ENCODE measurements at places on chromosomes 6 and 20.

GRCh38 chr6:149855040-149855654 is 9.0 kb downstream of the LRP11 start:
- DNase-seq: no peak

DNA sequence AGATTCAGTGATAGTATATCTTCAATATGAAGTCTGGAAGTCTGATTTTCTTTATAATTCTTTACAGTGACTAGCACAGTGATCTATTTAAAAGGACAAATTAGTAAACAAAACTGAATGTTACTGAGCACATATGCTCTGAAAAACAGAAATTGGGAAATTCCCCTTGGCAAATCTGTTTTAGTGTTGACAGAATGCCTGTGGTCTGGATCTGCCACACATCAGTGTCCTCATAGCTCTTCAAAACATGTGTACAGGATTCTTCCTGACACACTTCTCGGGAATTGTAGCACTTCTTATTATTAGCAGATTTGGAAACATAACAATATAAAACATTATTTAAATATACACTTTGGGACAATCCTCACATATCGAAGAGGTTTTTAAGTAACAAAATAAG is 354.3 kb downstream of the COL12A1 start:
- DNase-seq: no peak

GRCh38 chr20:573414-574296 is 30.1 kb upstream of the CSNK2A1 start:
- DNase-seq: no peak

DNA sequence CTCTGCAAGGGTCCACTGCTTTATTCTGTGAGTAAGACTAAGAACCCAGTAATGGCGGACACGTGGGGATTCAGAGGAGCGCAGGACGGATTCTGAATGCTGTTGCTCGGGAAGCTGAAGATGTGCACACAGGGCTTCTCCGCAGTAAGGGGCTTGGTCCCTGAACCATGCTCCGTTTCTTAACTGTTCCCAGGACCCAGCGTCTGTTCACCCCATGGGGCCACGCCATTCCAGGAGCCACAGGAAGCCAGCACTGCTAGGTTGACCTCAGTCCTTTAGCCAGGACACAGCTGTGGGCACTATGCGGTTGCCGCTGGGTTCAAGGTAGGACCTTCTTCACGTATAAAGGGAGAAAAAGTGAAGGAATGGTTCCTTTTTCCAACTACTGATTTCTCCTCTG is 59.8 kb downstream of the IRF4 start:
- DNase-seq: no peak

DNA sequence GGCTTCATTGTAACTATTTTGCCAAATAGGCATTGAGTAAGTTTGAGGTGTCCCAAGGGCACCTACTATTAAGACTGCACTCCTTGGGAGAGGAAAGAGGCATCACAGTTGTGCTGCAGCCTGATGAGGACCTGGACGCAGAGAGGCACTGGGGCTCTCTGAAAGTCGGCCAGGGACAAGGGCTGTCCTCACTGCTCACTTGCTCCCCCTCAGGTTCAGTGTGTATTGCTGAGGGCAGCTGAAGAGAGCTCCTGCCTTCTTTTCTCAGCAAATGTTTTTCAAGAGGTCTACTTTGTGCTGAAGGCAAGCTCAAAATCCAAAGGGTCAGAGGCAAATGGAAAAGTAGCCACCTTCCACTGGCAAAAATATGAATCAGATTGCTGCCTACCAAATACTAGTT is 331.8 kb downstream of the RIMS1 start:
- DNase-seq: no peak

GRCh38 chr6:33967265-33967767 is 163.5 kb upstream of the MLN start:
- DNase-seq: no peak

GRCh38 chr6:72654071-72654621 is 32.3 kb downstream of the KCNQ5 start:
- DNase-seq: no peak

- DNase-seq: no peak
These were observed 138.1 kb upstream of the RPS6KA2 start for GRCh38 chr6:166765234-166765541.

GRCh38 chr20:57388953-57389694 is 2.1 kb upstream of the RBM38 start:
- no peak for DNase-seq

GRCh38 chr6:157503018-157503747 is 122.2 kb downstream of the ZDHHC14 start:
- DNase-seq: no peak

DNA sequence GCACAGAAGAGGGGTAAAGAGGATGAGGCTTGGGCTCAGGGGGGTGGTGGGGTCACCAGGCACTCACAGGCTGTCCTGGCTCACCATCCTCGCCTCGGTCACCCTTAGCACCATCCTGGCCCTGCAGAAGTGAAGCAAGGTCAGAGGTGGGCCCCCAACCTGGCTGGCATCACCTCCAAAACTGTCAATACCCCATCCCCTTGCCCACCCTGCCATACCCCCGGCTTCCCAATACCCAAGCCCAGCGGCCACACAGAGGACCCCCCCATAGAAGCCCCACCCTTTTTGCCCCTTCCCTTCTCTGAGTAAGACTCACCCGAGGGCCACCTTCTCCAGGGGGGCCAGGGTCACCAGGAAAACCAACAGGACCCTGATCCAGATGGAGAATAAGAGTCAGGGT is 23.6 kb downstream of the COL11A2 start:
- DNase-seq: no peak

DNA sequence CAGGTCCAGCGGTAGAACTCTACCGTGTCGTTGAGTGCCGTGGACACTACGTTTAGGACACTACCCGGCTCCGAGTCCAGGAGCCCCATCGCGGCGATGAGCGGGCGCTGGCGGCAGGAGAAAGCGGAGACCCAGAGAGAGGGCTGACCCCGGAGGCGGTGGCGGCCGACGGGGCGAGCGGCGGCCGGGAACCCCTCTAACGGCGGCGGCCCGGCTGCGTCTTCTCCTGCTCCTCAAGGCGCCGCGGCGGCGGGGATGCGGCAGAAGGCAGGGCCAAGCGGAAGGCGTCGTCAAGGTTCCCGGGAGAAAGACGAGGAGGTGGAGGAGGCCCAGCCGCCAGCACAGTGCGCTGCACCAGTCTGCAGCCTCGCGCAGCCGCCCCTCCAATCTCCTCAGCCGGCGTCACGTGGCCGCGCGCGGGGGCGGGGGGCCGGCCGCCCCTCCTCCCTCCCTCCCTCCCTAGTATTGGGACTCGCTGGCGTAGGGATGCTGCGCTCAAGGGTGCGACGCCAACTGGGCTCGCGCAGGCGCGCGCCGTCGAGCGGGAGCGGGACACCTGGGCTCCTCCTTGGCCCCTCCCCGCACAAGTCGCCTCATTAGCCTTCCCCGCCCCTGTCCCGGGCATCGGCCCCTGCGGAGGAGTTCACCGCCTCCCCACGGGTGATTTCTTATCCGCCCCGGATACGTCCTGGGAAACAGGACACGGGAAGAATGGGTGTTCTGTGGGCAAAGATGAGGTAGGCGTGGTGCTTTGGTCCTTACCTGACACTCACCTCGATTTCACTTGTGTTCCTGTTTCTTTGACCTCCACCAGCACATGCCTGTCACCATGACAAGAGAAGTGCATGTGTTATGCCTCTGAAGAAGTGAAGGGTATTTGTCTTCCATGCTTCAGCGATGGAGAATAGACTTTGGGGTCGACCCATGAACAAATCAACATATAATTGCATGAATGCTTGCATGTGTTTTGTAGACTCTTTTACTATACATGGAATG is at the start of gene ELOVL4:
ELOVL4 (minus strand) TSS at position 363 of the 996 bp plus-strand sequence; CDS start at position 89, 274 bp downstream.
- no peak for DNase-seq

DNA sequence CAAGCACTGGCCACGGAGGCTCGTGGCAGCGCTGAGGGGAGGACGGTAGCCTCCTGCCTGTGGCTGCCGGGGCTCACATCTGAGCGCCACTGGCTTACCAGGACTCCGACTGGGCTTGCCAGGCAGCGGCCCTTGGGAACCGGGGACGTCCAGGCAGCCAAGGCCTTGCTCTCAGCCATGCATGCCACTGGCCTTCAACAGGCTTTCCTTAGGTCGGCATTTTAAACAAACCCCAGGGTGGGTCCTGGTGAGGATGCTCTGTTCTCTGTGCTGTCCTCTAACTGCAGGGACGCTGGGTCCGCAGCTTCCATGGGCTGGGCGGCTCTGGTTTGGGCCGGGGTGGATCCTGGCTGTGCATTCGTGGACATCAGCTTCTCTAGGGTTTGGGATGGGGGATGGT is 59.1 kb upstream of the BHLHE23 start:
- DNase-seq: no peak

- no peak for DNase-seq
These were observed 670.5 kb upstream of the IMPG1 start for GRCh38 chr6:76742919-76743318.

- DNase-seq: peak; percentile 62
These were observed 1.4 kb upstream of the TRIM39 start for GRCh38 chr6:30325150-30325872.

DNA sequence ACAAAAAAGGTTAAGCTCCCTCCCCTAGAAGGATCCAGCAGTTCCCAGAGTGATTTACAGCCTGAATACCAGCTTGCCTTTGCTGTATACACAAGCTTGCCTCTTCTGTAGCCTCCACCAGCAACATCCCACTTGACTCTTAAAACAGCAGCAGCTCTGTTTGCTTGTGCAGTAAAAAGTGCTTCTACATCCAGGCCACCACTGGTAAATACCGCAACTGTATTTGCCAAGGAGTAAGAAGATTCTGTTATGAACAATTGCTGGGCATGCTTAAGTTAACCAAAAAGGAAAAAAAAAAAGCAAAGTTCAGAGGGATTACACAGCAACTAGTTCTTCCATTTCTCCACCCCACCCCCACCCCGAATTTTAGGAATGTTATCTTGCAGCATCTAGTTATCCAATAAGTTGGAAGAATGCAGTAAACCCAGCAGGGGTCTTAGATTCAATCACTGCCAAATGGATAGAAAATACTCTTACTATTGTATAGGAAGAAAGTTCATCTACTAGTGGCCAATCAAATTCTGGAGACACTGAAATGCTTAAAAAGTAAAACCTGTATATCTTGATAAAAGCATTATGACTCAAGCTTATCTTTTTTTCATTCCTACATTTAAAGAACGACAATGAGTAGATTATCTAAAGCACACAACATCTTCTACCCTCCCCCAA is 4.8 kb downstream of the SALL4 start:
- no peak for DNase-seq

- DNase-seq: no peak
These were observed 1813.6 kb upstream of the DEFB115 start for GRCh38 chr20:29443819-29444218.

DNA sequence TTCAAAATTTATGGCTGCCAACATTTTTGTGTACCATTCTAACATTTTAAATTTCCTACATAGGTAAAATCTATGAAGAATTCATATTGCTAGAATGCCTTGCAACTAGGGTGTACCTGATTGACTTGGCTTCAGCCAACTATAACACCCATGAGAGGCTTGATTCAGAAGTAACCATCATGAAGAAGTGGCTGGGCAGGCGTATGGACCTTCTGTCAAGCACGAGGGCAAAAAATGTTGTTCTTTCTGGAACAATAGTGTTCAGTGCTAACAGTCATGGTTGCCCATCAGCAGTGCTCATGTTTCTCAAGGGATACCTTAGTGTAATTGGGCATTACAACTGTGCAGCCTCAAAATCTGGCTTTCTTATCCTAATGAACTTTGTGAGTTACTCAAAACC is 42.9 kb downstream of the ID4 start:
- no peak for DNase-seq

GRCh38 chr20:24993337-24994185 is 1.0 kb upstream of the APMAP start:
- DNase-seq: no peak

- DNase-seq: no peak
These were observed 2.5 kb downstream of the RIMS1 start for GRCh38 chr6:71888756-71889340.

DNA sequence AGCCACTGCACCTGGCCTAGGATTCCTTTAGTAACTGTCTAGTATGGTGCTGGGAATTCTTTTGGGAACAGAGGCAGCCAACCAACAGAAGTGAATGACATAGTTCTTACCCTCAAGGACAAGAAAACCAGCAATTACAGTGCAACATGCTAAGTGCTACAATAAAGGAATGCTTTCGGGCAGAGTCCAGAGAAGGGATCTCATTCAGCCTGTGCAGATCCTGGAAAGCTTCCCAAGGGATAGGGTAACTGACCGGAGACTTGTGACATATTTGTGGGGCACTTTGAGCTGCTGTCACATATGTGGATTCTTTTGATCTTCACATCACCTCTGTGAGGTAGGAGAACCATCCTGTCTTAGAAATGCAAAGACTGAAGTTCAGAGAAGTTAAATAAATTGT is 46.8 kb downstream of the C6orf15 start:
- no peak for DNase-seq

DNA sequence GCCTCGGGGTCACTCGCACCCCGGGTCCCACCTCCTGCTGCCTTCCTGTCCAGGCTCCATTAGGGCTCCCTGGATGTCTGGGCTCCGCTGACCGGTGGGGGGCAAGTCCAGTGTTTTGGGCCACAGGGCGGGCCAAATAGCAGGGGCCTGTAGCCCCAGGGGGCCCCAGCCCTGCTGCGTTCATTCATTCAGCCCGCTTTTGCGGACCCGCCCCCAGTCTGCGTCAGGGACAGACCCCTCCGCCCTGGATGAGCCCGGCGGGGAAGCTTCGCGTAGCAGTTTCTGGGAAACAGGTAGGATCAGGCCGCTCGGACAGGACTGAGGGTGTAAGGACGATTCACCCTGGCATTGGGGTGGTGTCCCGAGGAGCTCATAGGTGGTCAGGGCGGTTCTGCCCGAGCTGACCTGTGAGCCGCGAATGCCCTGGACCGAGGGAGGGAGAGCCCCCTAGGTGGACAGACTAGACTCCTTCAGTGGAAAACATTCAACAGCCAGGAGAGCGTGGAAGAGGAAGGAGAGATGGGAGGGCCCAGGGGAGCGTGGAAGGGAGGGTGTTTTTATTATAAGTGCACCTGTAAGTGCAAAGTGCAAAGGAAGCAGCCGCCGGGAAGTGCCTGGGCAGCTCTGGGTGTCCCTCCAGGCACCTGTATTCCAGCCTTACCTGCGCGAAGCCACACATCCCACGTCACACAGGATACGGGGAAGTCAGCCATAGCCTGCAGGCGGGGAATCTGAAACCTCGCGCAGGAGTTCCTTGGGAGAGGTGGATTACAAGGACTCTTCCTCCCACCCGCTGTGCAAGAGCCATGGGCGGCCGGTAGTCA is 662 bp downstream of the ENTPD6 start:
- DNase-seq: no peak

GRCh38 chr6:6747371-6747770 is 158.9 kb downstream of the LY86 start:
- no peak for DNase-seq

- DNase-seq: peak; percentile 38
These were observed 16.1 kb downstream of the FGD2 start for GRCh38 chr6:37021356-37022129.

Measured in stimulated activated CD4-positive, alpha-beta T cell treated with anti-CD3 and anti-CD28 coated beads, Interleukin-1b, Interleukin-23, amount 100 ng/mL, for 1 hour (primary cell).